ENCODE measurements at places on chromosomes 4 and X.

GRCh38 chr4:138576684-138577083 lies 334.5 kb upstream of the SLC7A11 start:
- no peak for DNase-seq

- no peak for DNase-seq
These were observed 147.3 kb downstream of the PCDH7 start for GRCh38 chr4:30867427-30867826.

- no peak for DNase-seq
These were observed 53.4 kb downstream of the WDR19 start for GRCh38 chr4:39235696-39236095.

DNA sequence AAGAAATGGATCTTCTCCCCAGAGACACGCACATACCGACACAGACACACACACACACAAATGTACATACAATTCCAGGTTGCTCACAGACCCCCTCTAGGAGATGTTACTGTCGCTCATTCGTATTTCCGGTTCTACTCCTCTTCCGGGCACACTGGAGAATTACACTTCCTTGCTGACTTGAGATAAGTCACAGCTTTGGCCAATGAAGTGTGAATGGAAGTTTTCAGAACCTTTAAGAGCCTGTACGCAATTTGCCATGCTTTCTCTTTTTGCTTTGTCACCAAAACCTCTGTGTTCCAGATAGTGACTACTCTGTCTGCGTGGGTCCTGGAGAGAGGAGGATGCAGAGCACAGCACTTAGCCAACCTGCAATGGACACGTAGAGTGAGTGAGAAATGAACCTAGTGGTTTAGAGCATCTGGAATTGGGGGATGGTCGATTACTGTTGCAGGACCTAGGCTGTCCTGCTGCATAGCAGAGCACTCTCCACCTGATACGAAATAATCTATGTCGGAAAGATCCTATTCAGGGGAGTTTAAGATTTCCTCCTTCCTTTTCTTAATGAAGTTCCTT lies 239.5 kb upstream of the TET2 start:
- DNase-seq, result no peak

DNA sequence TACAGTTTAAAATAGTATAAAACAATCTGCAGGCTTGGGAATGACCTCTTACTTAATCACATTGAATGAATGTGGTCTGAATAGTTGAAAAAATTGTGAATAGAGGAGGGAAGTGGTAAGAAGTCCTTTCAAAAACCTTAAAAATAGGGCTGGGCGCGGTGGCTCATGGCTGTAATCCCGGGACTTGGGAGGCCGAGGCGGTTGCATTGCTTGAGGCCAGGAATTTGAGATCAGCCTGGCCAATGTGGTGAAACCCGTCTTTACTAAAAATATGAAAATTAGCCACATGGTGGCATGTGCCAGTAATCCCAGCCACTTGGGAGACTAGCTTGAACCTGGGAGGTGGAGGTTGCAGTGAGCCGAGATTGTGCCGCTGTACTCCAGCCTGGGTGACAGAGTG lies 36.5 kb downstream of the HERC3 start:
- DNase-seq, result no peak

- no peak for DNase-seq
These were observed 219.6 kb downstream of the CAMK2D start for GRCh38 chr4:113541933-113542332.

DNA sequence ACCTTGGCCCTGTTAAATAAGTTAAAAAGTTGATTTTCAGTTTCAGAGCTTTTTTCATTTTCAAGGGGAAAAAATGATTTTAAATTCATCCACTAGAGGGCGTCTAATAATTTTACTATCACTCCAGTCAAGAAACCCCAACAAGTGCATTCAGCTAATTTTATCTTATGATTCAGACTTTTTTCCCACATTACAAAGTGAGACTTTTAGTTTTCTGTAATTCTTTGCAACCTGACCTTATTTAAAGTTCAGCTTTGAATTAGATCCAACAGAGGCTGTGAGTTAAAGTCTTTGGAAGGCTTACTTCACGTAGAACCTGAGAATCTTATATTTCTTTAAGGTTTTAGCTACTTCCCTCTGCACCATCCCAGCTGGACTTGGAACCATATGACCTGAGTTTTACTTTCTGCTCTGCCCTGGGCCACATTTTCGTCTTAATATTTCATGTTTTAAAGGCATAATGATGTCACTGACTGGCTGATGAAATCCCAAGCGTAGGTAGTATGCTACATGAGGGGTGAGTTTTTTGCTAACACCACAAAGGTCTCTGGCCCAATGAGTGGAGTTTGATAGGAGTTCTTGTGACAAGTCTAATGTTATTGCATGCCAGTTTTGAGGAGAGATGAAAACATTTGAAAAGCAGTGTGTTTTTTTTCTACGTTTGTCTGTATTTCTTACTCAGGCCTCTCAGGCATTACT lies 7.2 kb downstream of the GNRHR start:
- DNase-seq, result peak; percentile 7

DNA sequence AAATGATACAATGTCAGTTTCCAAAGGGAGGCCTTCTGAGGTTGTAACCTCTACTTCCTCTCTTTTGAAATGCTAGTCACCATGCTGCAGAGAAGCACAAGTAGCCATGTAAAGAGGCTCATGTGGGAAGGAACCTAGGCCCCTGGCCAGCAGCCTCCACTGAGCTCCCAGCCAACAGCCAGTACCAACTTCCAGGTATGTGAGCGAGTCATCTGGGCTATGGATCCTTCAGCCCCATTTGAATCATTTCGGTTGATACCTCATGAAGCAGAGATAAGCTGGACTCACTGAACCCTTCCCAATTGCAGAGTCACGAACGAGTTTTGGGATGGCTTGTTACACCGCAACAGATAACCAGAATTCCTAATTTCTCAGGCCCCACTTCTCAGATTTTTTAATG lies 187.0 kb upstream of the LDB2 start:
- no peak for DNase-seq

- no peak for DNase-seq
These were observed 19.1 kb downstream of the STARD8 start for GRCh38 chrX:68666580-68666979.

DNA sequence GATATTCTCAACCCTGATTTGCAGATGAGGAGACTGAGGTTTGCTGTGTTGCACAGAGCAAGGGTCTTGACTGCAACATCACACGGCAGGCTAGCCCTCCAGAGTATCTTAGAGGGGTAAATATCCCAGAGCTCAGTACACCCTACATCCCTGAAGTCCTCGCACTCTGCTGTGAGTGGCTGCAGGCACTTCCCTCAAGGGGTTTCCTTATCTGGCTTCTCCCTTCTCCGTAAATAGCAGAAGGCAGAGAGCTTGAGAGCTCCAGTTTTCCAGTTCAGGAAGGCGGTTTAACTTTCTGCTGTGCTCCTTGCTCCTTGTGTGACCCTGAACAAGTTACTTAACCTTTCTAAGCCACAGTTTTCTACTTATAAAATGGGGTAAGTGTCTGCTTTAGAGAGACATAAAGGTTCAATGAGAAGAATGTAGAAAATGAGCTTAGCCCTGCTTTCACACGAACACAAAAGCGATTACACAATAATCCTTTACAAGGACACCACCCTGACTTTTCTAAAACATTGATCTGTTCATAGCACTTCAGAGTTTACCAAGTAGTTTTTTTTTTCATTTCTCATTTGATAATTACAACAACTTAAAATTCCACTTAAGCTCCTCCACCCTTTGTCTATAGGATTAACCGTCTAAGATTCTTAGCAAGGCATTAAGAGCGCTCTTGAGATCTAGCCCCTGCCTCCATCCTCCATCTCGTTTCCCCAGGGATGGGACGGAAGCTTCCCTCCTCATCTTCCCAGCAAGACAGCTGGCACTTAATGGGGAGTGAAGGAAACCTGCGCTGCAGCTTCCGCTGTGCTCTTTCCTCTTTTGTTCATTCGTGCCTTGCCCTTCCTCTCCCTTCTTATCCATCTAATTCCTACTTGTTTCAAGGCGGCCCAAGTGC lies 68.4 kb downstream of the TAPT1 start:
- no peak for DNase-seq

- no peak for DNase-seq
These were observed 396.4 kb upstream of the TRAM1L1 start for GRCh38 chr4:117481742-117482141.

DNA sequence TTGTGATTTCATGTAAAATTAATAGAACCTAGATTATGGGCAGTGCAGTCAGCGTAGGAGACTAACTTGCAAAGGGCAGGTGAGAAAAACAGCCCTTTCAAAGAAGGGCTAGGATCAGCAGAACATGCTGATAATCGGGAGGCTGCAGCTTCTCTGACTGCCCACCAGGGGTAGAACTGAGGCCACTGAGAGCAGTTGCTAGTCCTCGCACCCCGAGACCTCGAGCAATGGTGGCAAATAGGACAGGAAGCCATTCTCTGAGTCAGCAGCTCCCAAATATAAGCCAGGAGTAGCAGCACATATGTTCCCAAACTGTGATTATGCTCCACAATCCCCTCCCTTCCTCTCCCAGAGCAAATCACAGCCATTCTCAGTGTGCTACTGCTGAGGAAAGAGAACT lies 186.5 kb downstream of the MSL3 start:
- peak; percentile 2 for DNase-seq

DNA sequence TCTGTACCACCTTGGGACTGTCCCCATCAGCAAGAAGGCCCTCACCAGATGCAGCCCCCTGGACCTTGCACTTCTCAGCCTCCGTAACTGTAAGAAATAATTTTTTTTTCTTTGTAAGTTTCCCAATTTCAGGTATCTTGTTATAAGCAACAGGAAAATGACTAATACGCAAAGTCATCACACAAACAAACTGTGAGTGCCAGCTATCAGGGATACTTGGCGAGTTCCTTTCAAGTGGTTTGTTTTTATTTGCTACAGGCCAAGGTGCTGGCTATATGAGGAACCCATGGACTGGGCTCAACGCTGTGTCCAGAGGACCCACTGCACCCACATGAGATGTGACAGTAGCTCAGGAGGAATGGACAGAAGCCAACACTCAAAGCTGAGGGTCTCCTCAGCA lies 11.5 kb upstream of the GPM6B start:
- DNase-seq, result no peak

DNA sequence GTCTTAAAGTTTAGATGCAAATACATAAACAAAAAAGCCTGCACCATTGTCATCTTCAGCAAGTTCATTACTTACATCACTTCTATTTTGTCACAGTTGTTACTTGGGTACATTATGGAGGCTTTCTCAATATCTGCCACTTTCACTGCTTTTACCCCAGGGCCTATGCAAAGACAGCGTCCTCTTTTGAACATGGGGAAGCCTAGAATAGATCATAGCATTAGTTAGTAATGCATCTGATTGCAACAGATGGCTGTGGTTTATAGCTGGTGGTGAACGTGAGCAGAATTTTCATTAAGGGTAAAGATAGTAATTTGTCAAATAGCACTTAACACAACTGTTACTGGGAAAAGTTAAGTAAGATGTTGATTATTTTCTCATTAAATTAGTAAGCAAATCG lies 729 bp downstream of the CXCL11 start:
- DNase-seq, result no peak

DNA sequence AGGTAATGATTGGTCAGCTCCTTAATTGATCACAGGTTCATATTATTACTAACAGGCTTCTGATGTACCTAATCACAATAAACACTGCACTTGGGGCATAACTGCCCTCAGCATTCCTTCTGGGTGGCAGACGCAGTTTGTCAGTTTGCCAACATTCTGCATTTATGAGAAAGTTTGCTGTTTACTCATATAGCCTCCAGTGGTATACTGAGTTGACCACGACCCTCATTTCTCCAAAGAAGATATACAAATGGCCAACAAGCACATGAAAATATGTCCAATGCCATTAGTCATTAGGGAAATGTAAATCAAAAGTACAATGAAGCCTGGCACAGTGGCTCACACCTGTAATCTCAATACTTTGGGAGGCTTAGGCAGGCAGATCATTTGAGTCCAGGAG lies 26.3 kb downstream of the EFHC2 start:
- no peak for DNase-seq

DNA sequence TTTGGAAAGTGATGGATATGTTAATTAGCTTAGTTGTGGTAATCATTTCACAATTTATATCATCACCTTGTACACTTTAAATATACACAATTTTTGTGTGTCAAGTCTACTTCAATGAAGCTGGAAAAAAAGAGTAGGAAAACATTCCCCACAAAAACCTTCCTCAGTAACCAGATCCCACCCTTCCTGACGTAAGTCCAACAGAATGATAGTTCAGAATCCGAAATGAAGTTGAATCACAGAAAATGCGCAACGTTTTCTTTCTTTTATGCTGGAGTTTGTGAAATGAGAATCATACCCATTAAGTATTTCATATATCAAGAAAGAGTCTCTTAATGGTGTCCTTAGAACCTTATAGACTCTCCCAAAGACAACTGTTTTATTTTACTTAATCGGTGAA lies 292.9 kb downstream of the USP46 start:
- DNase-seq, result no peak

DNA sequence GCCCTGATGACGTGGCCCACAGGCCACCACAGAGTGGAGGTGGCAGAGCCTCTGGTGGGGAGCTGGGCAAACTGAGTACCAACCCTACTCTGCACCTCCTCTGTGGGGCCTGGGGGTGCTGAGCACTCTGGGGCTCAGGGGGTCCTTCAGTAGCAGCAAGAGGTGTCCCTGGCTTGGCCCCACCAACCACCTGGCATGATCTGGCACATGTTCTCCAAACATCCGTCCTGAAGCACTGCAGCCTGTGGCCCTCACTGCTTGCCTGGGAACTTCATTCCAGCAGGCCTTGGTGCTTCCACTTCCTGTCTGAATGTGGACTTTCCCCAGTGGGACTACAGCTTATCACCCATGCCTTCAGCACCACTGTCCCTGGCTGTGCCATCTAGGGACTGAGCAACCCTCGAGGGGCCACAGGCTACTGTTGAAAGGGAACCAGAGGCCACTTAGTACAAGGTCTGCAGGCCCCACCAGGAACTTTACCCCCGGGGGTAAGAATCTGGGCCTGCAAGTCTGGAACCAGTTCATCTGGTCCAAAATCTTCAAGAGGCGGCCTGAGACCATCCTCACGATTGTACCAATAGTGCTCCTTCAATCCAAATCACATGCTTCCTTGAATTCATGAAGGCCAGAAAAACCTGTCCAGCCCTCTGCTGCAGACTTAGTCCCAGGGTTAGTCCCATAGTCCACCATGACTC lies 13.2 kb downstream of the TNIP2 start:
- no peak for DNase-seq

GRCh38 chrX:4655743-4656142 lies 942.3 kb upstream of the PRKX start:
- no peak for DNase-seq

DNA sequence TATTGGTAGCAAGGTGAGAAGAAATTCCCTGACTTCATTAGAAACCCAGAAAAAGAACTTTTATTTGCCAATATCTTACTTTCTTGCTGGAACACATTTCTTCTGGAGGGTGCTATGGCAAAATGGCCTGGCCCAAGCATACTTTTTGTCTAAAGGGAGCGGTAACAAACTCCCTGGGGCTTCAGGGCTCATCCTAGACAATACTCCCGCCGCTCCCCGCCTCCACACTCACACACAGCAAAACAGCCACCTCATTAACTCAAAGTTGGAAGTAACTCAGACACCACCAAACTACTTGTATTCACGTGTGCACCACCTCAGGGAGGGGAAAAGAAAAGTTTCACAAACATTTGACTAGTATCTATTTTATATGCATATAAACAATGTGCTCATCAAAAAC lies 75.7 kb downstream of the IGSF1 start:
- DNase-seq, result no peak

GRCh38 chr4:88033309-88033708 lies 25.9 kb downstream of the PKD2 start:
- DNase-seq, result peak; percentile 26

GRCh38 chr4:1855333-1856070 lies 454 bp downstream of the LETM1 start:
- DNase-seq, result peak; percentile 38

All from stimulated activated naive CD8-positive, alpha-beta T cell treated with anti-CD3 and anti-CD28 coated beads, Interleukin-15, Interleukin-2, amounts not matched to agents 100 U/mL and 50 U/mL, for 24 hours (primary cell).